ENCODE measurements at places on chromosomes 16 and 17.

- no peak for DNase-seq
Measured at GRCh38 chr16:66264311-66265047, 102.0 kb upstream of the CDH5 start.

DNA sequence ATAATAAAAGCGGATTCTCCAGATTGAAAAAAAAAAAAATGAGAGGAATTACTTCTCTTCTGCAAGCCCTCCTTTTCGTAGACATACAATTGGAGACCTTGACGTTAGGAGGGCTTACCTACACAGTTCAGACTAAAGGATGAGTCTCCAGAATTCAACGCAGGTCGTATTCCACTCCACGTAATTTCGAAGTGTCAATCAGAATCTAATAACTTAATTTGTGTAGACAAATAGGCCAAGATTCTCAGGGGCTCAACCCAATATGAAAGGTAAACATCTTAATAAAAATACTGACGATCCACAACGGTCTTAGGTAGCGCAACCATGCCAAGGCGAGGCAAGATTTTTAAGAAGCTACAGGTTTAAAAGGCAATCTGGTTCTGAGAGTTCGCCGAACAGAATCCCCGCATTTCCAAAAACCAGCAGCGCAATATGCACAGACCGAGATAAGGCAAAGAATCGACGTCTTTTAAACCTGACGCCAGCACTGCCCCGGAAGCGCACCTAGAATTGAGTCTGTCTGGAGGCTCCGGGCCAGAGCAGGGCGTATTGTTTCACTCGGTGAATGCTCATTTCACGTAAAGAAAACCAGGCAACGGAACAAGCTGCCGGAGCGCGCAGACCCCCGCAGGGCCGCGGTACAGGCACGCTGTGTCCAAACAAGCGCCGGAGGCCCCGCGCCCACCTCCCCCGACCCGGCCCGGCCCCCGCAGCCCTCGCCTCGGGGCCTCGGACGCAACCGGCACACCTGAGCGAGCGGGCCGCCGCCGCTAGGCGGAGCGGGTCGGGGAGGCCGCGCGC is 623 bp downstream of the MBTPS1 start:
- DNase-seq: no peak

DNA sequence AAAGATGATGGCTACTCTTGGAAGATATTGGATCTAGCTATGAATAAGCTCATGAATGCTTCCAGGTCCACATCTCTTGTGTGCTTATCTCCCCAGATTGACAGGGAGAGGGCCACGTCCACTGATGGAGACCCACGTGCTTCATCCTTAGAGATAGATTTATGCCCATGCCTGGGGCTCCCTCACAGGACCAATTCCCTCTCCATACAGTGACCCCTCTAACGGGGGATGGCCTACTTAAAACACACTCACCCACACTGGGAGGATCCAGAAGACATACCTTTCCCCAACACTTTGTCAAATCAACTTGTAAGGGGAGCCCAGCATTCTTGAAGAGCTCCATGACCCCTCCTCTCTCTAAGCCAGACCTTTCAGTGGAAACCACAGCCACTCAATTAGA is 169.7 kb upstream of the CDH5 start:
- no peak for DNase-seq

DNA sequence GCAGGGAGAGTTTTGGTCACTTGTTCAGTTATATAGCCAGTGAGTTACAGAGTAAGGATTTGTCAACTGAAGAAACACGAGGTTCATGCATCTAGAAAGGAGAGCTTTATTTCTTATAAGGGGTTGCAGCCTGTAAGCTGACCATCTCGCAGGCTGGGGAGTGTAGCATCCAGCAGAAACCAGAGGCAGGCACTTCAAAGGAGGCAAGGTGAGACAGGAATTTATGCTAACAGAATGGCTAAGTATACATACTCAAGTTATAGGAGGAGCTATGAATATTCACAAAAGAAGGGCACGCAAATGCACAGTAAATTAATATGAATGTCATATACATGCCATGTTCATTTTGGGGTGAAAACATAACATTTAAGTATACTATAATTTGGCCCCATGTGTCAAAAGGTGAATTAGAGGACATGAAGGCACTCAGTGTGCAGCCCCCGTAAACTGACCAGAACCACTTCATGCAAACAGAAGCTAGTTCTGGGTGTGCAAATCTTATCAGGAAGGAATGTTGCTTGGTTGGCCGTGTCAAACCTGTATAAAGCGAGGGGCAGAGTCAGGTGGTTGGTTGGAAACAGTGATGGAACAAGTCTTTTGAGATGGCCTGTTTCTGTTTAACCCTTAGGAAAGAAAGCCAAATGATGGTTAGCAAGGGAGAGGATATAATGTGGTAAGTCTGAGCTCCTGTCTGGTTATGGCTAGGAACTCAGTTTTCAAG is 97.0 kb downstream of the GRIN2A start:
- DNase-seq: no peak

DNA sequence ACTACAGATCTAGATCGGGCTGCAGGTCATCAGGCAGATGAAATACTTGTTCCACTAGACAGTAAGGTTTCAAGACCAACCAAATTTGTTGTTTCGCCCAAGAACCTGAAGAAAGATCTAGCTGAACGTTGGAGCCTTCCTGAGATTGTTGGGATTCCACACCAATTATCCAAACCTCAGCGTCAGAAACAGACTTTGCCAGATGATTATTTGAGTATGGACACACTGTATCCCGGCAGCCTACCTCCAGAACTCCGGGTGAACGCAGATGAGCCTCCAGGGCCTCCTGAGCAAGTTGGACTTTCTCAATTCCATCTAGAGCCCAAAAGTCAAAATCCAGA is 14.4 kb downstream of the LRRC37B start:
- no peak for DNase-seq

GRCh38 chr17:62140836-62141235 is 75.8 kb upstream of the MED13 start:
- DNase-seq: no peak

- no peak for DNase-seq
Measured at GRCh38 chr16:11134722-11135463, 121.1 kb downstream of the SOCS1 start.

DNA sequence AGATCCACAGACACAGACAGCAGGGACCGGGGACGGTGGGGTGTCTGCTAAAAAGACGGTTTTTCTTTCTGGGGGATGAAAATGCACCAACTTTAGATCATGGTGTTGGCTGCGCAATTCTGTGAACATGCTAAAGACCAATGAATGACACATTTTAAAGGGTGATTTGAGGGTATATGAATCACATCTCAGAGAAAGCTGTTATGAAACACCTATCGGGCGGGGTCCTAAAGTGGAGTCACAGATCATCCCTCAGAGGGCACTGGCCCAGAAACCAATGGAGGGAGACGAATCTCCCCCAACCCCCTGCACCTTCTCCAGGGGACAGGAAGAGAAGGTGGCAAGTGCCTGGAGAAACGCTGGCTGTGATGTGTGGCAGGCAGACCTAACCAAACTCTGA is 26.0 kb downstream of the KLHDC4 start:
- no peak for DNase-seq

GRCh38 chr16:500709-501108 is 26.8 kb upstream of the CAPN15 start:
- no peak for DNase-seq
